ENCODE measurements at places on chromosomes 2 and 18. TPM values are rescaled to one million over a fixed set of nuclear protein-coding genes. Genes with fewer than 3 reads are reported as not detected.

- DNase-seq = peak; percentile 66
- H3K27ac ChIP-seq = no peak overlapping the region
- H3K4me1 ChIP-seq = no peaks in the 10 kb centered on the region
- H3K4me3 ChIP-seq = no peak overlapping the region
- no peaks in the 10 kb centered on the region for H3K27me3 ChIP-seq
Observed at GRCh38 chr18:55861266-55861665, 273.3 kb upstream of the TCF4 start.

DNA sequence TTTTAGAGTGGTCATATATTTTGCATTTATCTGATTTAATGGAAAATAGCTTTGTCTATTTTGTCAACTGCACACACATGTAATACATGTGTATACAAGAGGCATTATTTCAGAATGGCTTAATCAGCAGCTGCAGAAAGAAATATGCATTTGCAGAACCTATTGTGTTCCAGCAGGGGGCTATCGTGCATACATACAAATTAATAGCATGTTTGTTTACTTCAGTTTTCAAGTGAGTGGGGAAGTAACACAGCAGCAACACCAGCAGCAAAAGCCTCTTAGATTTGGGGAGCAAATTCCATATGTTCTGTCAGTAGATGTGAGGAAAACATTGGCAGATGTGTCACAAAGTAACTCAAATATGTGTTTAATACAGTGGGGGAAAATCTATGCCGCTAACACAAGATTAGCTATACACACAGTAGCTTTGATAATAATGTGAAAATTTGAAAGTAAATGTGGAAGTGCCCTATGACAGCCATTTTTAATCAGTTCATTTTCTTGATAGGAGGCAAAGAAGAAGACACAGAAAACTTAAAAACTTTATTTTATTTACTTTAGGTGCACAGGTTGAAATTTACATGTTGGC lies 218.1 kb downstream of the WDR7 start:
- no peaks in the 10 kb centered on the region for H3K36me3 ChIP-seq
- no peak overlapping the region for H3K27ac ChIP-seq
- no peaks in the 10 kb centered on the region for H3K27me3 ChIP-seq
- peaks cover 6% of the 10 kb centered on the region for H3K4me1 ChIP-seq
- DNase-seq = no peak

GRCh38 chr18:48676756-48677368 lies 138.0 kb downstream of the CTIF start:
- no peak overlapping the region for H3K27ac ChIP-seq
- no peaks in the 10 kb centered on the region for H3K27me3 ChIP-seq
- H3K36me3 ChIP-seq = peaks cover 31% of the 10 kb centered on the region
- peak; percentile 80 for DNase-seq

DNA sequence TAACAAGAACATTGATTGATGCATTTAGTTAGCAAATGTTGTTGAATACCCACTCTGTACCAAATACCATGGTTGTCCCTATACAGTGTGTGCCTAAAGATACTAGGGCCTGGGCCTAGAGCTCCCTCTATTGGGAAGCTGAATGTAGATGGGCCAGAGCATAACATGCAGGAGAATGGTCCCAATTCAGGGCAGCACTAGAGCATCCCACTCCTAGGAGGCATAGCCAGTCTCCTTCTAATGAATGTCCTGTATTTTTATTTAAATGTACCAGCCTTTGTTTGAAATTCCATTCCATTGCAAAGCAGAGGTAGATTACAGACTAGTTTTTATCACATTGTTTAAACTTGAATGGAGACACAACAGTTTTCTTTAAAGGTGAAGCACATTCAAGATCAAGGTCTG lies 90.6 kb downstream of the FEZ2 start:
- no peaks in the 10 kb centered on the region for H3K27me3 ChIP-seq
- no peaks in the 10 kb centered on the region for H3K36me3 ChIP-seq
- H3K4me1 ChIP-seq = no peaks in the 10 kb centered on the region
- H3K27ac ChIP-seq = no peak overlapping the region

DNA sequence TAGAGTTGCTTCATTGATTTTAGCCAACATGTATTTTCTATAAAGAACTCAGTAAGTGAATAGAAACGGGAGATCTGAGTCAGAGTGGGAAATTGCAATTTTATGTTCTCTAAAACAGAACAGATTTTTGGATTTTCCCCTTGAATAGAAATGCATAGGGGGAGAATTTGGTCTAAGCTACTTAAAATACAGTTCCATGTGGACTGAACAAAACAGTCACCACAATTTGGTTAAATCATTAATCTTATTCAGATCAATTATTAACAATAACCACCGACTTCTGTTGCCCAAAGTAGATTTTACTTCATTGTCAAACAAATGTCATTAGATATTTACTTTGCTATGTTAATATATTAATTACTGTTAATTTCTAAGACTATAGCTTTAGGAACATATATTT lies 107.7 kb downstream of the SCG2 start:
- DNase-seq = no peak
- H3K4me1 ChIP-seq = no peaks in the 10 kb centered on the region
- no peaks in the 10 kb centered on the region for H3K36me3 ChIP-seq
- H3K4me3 ChIP-seq = no peak overlapping the region
- H3K27me3 ChIP-seq = no peaks in the 10 kb centered on the region
- H3K27ac ChIP-seq = no peak overlapping the region

DNA sequence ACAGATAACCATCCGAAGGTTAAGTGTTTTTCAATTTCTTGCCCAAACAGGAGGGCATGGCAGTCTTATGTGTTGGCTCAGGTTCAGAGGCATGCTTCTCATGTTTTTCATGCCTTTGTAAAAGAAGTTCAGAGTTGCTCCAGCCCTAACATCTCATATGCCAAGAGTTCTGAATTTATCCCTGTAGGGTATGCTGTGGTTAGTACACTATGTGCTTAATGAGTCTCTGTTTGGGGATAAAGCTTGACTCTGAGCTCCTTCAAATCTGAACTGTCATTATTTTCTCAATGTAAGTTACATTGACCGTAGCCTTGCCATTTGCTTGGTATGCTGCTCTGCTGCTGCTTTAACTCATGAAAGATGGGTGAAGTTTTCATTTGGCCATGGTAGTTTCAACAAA lies 67.9 kb upstream of the PNPT1 start:
- H3K36me3 ChIP-seq = no peaks in the 10 kb centered on the region
- H3K4me1 ChIP-seq = no peaks in the 10 kb centered on the region
- H3K4me3 ChIP-seq = no peak overlapping the region
- no peak for DNase-seq
- no peak overlapping the region for H3K27ac ChIP-seq
- no peaks in the 10 kb centered on the region for H3K27me3 ChIP-seq

DNA sequence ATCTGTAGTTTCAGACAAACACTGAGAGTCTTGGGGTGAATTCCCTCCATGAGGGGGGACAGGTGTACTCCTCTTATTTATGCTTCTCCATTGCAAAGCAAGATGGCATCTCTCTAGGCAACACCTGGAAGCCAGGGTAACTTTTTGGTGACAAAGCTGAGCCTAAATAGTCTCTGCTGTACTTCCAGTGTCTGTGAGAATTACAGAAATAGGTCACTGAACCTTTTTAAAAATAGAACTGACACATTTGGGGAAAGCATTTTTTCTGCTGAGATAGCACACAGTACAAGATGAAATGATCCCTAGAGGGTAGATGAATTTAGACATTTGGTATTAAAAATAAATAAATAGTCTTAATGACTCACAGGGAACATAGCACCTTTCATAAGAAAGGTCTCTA lies 71.7 kb upstream of the SP3 start:
- no peaks in the 10 kb centered on the region for H3K36me3 ChIP-seq
- H3K4me3 ChIP-seq = no peak overlapping the region
- H3K4me1 ChIP-seq = peaks cover 9% of the 10 kb centered on the region
- H3K27ac ChIP-seq = no peak overlapping the region
- no peak for DNase-seq
- H3K27me3 ChIP-seq = peaks cover 3% of the 10 kb centered on the region

The TET3 gene
- total RNA-seq = 13.1 TPM

DNA sequence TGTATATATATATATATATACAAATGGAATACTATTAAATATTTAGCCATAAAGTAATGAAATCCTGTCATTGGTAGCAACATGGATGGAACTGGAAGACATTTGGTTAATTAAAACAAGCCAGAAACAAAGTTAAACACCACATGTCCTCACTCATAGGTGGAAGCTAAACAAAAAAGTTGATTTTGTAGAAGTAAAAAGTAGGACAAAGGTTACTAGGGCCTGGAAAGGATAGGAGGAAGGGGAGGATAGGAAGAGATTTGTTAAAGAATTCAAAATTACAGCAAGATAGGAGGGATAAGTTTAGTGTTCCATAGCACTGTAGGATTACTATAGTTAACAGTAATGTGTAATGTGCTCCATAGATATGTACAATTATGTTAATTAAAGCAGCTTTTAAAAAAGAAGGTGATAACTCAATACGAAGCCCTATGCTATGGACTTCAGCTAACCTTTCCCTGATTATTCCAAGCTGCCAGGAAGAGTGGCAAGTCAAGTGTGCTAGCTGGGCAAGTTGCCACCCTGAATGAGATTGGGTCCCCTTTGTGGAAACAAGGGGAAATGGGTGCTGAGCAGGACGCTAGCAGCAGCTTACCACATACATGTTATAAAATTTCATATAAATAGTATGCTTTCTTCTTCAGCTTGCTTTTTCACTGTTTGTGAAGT lies 12.3 kb downstream of the MERTK start:
- no peak overlapping the region for H3K4me3 ChIP-seq
- peaks cover 8% of the 10 kb centered on the region for H3K4me1 ChIP-seq
- no peaks in the 10 kb centered on the region for H3K27me3 ChIP-seq
- DNase-seq = no peak
- no peaks in the 10 kb centered on the region for H3K36me3 ChIP-seq

GRCh38 chr2:237423891-237424290 lies 9.9 kb upstream of the COL6A3 start:
- H3K36me3 ChIP-seq = no peaks in the 10 kb centered on the region
- peaks cover 8% of the 10 kb centered on the region for H3K4me1 ChIP-seq
- H3K27me3 ChIP-seq = peaks cover 6% of the 10 kb centered on the region
- no peak overlapping the region for H3K27ac ChIP-seq
- DNase-seq = no peak

DNA sequence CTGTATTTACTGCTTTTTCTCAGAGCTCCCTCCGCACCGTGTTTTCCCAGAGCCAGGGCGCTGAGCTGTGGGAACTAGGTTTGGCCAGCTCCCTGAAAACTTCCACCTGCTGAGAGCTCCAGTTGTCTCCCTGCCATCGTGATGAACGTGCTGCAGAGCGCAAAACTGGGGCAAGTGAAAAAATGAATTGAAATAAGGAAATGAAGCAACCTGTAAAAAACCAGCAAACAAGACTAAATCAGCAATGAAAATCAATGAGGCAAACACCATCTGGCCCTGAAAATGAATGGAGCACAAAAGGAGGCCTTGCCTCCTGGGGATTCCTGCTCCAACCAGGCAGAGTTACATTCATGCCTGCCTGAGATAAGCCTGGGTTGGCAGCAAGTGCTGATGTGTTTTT lies 129.9 kb downstream of the MARCHF4 start:
- H3K27me3 ChIP-seq = no peaks in the 10 kb centered on the region
- no peak overlapping the region for H3K4me3 ChIP-seq
- no peaks in the 10 kb centered on the region for H3K36me3 ChIP-seq
- peaks cover 14% of the 10 kb centered on the region for H3K4me1 ChIP-seq
- DNase-seq = peak; percentile 53
- H3K27ac ChIP-seq = no peak overlapping the region

DNA sequence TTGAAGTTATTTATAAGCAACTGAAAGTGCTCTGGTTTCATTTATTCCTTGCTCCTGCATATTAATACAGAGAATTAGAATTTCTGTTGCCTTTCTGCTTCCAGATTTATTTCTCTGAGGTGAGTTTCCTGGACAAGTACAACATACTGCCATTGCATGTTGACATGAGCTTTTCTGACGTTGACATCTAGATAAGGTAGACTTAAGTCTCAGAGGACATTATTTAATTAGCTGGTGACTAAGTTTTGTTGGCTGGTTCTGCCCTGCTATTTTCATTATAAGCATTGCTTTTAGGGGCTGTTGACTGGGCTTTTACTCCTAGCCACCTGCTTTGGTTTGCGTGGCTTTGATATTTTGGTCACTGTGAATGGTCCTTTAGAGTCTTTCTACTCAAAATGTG lies 282.9 kb upstream of the SPRED2 start:
- no peak overlapping the region for H3K4me3 ChIP-seq
- DNase-seq = no peak
- H3K27me3 ChIP-seq = no peaks in the 10 kb centered on the region
- H3K4me1 ChIP-seq = no peaks in the 10 kb centered on the region
- H3K36me3 ChIP-seq = no peaks in the 10 kb centered on the region
- no peak overlapping the region for H3K27ac ChIP-seq

DNA sequence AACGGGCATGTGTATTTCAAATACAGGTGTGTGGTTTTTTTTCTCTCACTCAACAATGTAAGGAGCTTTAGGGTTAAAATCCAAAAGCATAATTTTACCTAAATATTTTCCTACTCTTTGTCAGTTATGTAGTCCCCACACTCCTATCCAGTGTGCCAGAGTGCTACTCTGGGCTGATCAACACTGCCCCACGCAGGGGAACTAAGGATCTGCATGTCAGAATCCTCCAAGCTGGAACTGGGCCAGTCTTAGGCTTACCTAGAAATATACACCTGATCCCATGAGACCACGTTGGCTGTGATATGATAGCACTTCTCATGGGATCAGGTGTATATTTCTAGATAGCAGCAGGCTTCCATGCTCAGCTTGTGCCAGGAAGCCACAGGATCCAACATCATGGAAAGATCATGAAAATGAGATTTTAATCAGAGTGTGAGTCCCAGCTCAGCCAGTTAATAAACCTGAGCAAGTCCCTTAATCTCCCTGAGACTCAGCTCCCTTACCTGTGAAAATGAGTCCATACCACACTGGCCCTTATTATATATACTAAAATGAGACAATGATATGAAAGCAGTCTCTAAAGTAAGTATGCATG lies 29.7 kb downstream of the CCDC141 start:
- H3K27me3 ChIP-seq = no peaks in the 10 kb centered on the region
- no peaks in the 10 kb centered on the region for H3K4me1 ChIP-seq
- DNase-seq = peak; percentile 11
- H3K36me3 ChIP-seq = no peaks in the 10 kb centered on the region
- no peak overlapping the region for H3K4me3 ChIP-seq

The CCDC121 gene
- 9.7 TPM for total RNA-seq

The CLASP1 gene
- total RNA-seq = 98.2 TPM

- no peak for DNase-seq
- H3K4me3 ChIP-seq = no peak overlapping the region
- H3K4me1 ChIP-seq = no peaks in the 10 kb centered on the region
- H3K36me3 ChIP-seq = peaks cover 3% of the 10 kb centered on the region
Observed at GRCh38 chr2:227363756-227364155, 15.3 kb downstream of the TM4SF20 start.

GRCh38 chr2:219737270-219737691 lies 109.9 kb downstream of the SLC4A3 start:
- peaks cover 3% of the 10 kb centered on the region for H3K27me3 ChIP-seq
- no peaks in the 10 kb centered on the region for H3K36me3 ChIP-seq
- H3K4me3 ChIP-seq = no peak overlapping the region
- no peak for DNase-seq
